ENCODE measurements at places on chromosomes 3 and 15.

- DNase-seq, result no peak
Observed at GRCh38 chr15:26729581-26729980, 43.3 kb downstream of the GABRB3 start.

DNA sequence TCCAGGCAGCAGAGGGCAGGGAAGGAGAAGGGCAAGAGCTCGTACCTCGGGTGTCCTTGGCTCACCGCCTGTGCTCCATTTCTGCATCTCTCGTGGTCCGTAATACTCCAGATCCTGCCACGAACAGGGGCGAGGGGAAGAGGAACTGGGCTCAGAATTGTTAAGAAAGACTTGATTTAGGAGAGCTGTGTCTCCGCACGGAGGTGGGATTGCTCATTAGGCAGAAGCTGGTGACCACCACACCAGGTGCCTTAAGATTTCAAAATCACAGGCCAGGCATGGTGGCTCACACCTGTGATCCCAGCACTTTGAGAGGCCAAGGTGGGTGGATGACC, 37.2 kb upstream of the BDH1 start:
- no peak for DNase-seq

DNA sequence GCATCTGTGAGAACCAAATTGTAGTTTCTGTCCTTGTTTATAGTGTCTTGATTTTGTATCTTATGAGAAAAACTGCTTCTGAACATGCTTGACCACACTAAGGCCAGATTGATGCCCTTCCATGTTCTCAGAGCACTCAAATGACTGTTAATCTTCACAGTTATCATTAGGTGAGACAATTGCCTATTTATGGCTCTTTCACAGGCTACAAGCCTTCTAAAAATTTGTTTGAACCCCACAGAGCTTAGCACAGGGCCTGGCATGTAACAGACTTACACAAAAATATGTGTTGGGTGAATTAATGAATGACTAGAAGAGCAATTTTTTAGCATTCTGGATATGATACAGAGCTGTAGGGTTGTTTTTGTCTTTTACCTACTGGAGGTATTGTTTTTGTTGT, 43.1 kb downstream of the BTLA start:
- no peak for DNase-seq

DNA sequence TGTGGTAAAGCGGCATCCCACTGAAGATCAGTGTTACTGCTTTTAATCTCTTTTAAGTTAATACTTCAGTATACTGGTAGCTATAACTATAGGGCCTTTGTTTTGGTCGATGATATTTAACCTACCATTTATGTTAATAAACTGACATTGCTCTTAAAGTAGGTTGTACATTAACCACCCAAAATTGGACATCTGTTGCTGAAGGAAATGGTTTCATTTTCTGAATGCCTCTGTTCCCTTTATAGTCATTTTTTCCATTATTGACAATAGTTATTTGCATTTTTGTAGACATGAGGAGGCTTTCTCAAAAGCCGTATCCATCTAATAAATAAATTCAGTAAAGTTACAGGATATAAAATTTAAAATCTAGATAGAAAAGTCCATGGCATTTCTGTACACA, 252.4 kb upstream of the UBE2E1 start:
- no peak for DNase-seq

- no peak for DNase-seq
Observed at GRCh38 chr3:179451265-179452175, at the start of gene GNB4. Gene GNB4 (minus strand): TSS chr3:179451470. CDS start chr3:179426200, 25,270 bp downstream.

DNA sequence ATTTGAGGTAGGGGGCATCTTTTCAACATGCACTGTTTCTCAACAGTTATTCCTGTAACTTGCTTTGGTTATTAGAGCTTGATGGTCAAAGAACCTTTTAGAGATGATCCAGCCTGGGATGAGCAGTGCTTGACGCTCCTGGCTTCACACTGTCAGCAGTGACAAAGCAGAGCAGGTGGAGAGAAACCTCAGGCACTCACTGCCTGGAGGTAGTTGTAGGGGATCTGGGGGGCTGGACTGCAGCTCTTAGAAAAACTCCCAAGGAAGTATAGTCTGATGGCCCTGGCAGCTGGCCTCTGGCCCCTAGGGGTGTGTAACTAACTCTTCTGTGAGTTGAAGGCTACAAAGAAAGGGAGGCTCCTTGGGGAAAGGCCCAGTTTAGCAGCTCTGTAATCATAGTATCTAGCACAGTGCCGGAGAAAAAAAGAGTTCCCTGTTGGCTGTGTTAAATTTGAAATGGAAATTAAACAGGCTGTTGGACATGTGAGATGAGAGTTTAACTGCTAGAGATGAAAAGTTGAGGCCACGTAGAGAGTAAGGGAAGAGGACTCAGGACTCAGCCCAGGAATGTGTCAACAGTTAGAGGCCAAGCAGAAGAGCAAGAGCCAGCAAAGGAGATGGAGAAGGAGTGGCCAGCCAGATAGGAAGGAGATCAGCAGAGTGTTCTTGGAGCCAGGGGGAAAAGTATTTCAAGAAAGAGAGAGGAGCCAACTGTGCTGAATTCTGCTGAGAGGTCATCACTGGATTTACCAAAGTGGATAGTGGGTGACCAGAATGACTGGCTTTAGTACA, 14.2 kb downstream of the OXNAD1 start:
- no peak for DNase-seq

GRCh38 chr3:122680475-122681283, at the start of gene PARP14:
Gene PARP14 (plus strand): TSS chr3:122680839. CDS start chr3:122680884, 45 bp downstream.
- DNase-seq, result peak; percentile 45

DNA sequence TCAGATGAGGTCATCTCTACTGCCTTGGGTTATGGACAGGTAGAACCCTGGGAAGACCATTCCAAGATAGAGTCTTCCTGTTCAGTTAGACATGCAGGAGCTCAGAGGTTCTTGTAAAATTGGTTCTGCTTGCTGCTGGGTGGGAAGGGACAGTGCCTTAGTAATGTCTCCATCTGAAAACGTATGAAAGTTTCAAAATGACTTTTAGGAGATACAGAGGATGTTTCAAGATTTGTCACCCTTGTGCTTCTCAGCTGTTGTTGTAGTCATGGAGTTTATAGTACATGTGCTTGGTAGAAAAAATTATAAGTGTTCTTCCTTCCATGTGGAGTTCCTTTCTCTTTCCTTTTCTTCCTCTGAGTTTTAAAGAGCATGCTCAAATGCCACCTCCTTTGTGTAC, 885.2 kb upstream of the CFAP20DC start:
- no peak for DNase-seq

GRCh38 chr3:168249550-168250414, 154.1 kb upstream of the GOLIM4 start:
- no peak for DNase-seq

DNA sequence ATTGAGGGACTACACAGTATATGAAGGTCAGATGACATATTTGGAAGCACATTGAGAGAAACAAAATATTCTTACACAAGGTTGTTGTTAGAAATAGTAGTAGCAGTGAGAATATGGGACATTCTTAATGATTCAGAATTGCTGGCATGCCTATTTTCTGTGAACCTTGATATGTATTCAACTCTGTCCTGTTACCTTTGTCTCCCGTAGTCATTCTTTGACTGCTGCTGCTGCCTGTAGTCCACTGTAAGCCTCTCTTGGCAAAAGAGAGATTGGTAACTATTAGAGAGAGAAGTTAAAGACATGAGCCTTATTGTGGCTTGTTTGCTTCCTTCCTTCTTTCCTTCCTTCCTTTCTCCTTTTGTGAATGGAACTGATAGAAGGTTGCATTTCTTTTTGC, 64.5 kb downstream of the TCF12 start:
- no peak for DNase-seq

DNA sequence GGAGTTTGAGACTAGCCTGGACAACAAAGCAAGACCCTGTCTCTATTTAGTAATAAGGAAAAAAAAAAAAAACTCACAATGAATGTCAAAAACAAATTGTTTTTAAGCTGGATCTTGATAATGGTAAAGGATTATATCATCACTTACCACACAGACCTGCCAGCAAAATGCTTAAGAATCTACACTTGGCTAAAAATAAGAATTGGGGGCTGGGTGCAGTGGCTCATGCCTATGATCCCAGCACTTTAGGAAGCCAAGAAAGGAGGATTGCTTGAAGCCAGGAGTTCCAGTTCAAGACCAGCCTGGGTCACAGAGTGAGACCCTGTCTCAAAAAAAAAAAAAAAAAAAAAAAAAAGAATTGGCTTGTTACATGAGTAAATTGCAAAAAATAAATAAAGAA, 31.0 kb downstream of the ACAP2 start:
- DNase-seq, result no peak

DNA sequence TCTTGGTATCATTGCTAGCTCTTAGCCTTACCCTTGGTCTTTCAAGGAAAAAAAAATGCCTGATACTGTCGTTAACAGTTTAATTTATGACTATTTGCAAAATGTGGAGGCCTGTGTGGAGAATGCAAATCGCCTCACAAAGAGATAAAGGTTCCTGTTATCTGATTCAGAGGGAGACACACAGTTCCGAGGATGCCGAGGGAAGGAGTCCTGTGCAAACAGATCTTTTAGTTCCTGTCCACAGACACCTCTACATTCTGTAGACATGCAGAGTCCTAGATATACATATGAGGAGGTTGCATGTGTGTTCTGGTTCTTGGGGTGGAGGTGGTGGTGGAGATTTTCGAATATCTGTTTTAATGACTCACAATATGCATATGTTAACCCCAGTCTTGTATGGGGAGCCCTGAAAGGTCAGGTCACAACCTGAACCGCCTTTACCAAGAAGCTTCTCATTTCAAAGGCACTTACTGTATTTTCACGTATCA, 5.7 kb downstream of the NR2F2 start:
- DNase-seq, result no peak

GRCh38 chr15:23645371-23646164, 2.1 kb downstream of the MAGEL2 start:
- DNase-seq, result no peak

GRCh38 chr3:182342252-182342651, 451.1 kb upstream of the ATP11B start:
- DNase-seq, result no peak

DNA sequence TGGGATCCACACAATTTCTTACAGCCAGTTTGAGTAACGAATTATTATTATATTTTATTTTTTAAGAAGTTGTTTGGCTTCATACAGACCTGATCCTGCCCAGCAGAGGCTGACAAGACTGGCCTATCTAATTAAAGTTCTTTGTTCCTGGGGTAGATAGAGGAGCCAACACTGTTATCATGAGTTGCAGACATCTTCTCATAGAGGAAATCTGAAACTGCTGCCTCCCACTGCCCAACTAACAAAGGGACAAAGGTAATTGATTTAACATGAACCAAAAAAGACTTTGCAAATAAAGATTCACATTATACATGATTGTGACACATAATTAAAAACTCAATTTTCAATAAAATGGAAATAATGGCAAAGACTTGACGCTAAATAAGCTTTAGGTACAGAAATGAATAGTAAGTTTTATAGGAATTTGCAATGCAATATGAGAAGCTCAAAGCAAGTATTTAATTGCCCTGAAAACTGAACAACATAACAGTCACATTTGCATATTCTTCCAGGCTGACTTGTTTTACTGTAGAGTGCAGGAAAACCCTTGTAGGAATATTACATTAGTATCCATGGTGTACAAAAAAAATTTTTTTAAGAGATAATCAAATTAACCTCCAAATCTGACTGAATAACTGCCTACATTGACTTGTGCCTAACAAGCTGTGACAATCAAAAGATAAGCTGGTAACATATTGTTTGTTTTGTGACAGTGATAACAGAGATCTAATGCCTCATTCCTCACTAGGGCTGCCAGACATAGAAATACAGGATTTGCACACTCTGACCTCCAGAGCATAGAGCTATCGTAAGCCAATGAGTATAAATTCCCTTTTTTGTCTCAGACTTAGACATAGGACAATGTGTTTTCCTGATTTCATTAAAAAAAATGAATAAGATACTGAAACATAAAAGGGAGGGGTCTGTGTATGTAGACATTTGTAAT, 273.2 kb downstream of the MFSD1 start:
- no peak for DNase-seq

- no peak for DNase-seq
Observed at GRCh38 chr3:58693940-58694850, 27.6 kb upstream of the FAM3D start.

DNA sequence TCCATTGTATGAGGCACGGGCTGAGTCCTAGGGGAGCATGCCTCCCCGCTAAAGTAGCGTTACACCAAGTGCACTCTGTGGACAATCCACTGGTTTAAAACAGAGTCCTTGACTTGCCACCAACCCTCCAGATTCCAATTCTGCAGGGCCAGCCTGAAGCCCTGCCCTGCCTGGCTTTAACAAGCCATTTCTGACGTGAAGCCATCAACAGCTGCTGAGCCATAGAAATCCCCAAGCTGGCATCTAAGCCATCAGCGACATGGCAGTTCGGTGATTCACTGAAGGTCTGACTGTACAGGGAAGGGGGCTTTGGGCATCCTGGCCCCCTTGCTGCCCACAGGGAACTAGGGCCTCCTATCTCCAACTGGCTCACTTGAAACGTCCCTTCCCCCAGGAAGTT, 265.7 kb downstream of the UACA start:
- no peak for DNase-seq

DNA sequence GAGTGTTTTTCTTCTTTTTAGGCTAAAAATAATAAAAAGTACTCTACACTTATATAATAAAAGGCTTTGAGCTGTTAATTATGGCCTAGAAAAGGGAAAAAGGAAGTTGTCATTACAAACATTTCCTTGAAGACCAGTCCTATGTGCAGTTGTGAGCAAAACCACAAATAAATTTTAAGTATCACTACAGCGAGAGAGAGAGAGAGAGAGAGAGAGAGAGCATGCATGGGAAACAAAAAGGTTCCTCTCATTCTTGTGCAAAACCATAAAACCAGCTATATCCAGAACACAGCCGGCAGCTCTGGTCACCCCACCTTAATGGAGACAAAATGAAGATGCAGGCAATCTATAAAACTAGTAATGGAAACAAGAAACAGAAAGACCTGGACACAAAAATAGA, 33.6 kb downstream of the HEG1 start:
- DNase-seq, result no peak

DNA sequence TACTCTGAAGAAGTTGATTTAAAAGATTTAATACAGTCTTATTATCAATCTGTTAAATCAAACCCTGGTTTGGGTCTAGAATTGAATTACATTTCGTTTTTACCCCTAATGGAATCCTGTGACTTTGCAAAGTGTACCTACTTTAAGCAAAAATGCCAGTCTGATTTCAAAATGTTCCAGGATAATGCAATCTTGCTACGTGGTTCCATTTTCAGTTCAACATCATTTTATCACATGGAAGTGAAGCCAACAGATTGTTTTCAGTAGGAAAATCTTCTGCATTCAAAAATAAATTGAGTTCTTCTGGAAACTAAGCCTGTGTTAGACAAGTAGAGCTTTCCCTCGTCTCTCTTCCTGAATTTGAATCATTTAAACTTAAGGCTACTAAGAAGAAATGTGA, 356.4 kb downstream of the CHST2 start:
- DNase-seq, result no peak

- DNase-seq, result no peak
Observed at GRCh38 chr3:21237638-21238037, 513.4 kb downstream of the ZNF385D start.

DNA sequence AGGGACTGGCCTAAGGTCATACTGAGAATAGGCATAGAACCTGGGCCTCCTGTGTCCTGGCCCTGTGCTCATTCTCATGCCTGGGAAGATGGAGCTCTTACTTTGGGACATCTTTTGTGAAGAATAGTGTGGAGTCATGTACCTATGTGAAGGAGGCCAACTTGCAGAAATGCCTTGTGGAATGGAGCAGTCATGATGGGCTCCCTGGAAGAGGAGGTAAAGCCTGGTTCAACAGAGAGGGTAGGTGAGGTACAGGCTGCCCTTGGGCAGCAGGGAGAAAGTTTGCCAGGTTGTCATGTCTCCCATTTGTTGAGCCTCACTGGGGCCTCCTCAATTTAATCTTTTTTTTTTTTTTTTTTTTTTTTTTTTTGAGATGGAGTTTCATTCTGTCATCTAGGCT, 18.1 kb downstream of the MAPKAPK3 start:
- DNase-seq, result no peak

- DNase-seq, result no peak
Observed at GRCh38 chr3:184531626-184532280, 29.8 kb upstream of the EPHB3 start.
